ENCODE measurements at places on chromosomes 12 and 14.

GRCh38 chr14:19949218-19949617, 18.5 kb downstream of the OR4K1 start:
- DNase-seq, result no peak

DNA sequence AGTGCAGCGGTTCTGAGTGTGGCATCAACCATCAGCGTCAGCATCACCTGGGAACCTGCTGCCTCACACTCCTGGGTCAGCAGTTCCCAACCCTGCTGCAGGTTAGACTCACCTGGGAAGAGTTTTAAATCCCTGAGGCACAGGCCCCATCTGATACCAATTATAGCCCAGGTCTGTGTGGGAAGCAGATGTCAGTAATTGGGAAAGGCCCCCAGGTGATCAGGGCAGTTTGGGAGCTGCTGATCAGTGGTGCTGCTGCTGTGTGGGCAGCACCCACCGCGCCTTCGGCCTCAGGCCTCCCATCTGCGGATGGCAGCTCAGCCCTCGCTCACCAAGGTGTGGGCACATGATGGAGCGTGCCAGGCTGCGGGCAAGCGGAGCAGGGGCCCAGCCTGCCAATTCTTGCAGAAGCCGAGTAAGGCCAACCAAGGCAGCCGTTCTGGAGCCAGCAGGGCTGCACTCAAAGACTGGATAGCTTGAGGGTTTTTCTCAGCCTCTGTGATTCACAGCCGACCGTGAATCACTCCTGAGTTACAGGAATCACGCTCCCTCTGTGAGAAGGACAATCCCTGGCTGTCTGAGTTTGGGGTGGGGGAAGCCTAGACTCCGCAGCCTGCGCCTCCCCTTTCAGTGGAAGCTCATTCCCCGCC, 155.6 kb upstream of the SFSWAP start:
- no peak for DNase-seq

GRCh38 chr14:96197969-96198368, 6.7 kb upstream of the BDKRB2 start:
- no peak for DNase-seq

- DNase-seq, result no peak
Observed at GRCh38 chr12:114136631-114137030, 170.5 kb upstream of the RBM19 start.
